Endothelial cell of umbilical vein (primary cell): ENCODE measurements at places on chromosomes 7 and 10.

DNA sequence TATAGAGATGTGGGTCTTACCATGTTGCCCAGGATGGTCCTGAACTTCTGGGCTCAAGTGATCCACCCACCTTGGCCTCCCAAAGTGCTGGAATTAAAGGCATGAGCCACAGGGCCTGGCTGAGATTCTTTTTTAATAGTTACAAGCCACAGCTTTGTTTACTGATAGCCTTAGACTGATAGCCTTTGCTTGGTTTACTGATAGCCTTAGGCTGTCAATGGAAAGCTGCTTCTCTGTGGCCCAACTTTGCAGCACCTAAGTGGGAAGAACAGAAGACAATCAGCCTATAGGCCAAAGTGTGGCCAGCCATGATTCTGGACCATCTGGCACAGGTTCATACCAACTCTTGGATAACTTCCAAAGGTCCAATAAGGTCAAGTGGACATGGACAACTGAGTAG, 24.1 kb upstream of the CDCA7L start:
- no peak overlapping the region for H3K4me3 ChIP-seq
- H3K36me3 ChIP-seq: no peaks in the 10 kb centered on the region
- H3K4me1 ChIP-seq: no peaks in the 10 kb centered on the region
- H3K27me3 ChIP-seq: no peaks in the 10 kb centered on the region

DNA sequence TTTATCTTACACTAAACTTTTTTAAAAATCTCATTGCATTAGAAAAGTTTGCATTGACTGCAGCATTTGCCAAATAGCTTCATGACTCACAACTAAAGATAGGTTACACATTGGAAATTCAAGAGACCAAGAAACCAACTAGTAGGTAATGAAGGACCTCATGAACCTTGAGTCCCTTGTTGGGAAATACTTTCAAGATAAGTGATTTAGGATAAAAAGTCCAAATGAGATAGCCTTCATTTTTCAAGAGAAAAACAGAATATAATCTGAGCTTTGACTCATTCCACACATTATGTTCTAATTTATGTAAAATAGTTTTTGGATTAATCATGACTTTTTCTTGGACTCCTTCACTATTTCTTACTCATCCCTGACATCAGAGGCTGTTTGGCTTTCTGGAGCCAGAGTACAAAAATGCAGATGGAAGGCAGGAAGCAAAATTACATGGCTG, 13.1 kb upstream of the LIPF start:
- no peaks in the 10 kb centered on the region for H3K27me3 ChIP-seq
- no peak overlapping the region for H3K4me3 ChIP-seq
- no peaks in the 10 kb centered on the region for H3K36me3 ChIP-seq
- peaks cover 30% of the 10 kb centered on the region for H3K4me1 ChIP-seq
- DNase-seq: peak; percentile 82
- H3K27ac ChIP-seq: peak overlapping the region; percentile 76

GRCh38 chr10:49647985-49648795, 31.3 kb upstream of the C10orf53 start:
- no peak overlapping the region for H3K27ac ChIP-seq
- H3K4me1 ChIP-seq: no peaks in the 10 kb centered on the region
- no peaks in the 10 kb centered on the region for H3K36me3 ChIP-seq
- no peaks in the 10 kb centered on the region for H3K27me3 ChIP-seq
- no peak overlapping the region for H3K4me3 ChIP-seq

DNA sequence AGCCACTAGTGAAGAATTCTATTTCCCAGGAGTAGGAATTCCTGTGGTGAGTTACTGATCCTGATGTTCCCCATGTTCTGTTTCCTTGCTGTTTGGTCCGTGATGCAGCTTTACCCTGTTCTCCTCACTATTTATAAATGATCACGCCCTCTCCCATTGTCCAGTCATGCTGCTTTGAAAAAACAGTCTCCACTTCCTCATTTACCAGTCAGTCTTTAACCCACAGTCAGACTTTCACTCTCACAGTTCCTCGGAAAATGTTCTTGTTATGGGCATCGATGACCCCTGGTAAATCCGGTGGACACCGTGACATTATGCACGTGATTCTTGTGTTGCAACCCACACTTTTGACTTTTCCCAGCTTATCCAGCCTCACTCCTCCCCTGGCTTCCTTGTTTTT, 14.4 kb downstream of the SCIN start:
- no peaks in the 10 kb centered on the region for H3K4me1 ChIP-seq
- no peak overlapping the region for H3K4me3 ChIP-seq
- H3K36me3 ChIP-seq: no peaks in the 10 kb centered on the region
- H3K27me3 ChIP-seq: no peaks in the 10 kb centered on the region
- no peak overlapping the region for H3K27ac ChIP-seq

- no peak for DNase-seq
- H3K27ac ChIP-seq: no peak overlapping the region
- peaks cover 15% of the 10 kb centered on the region for H3K4me1 ChIP-seq
- no peaks in the 10 kb centered on the region for H3K36me3 ChIP-seq
- no peak overlapping the region for H3K4me3 ChIP-seq
Observed at GRCh38 chr7:96284835-96285234, 37.1 kb downstream of the SLC25A13 start.

DNA sequence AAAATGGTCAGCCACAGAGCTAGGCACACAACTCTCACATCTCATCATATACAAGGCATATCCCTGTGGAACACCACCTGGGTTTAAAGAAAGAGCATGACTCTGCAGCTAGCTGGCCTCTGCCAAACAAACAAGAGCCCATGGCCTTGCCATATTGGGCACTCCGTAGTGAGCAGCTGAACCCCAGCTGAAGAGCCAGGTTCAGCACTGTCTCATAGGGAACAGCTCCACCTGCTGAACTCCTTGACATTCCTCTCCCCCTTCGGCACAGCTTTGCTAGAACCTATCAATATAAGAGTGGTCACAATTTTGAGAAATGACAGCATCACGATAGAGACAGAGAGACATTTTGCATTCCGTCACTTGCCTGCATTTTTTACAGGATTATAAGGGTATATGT, 20.0 kb downstream of the SORCS1 start:
- H3K27me3 ChIP-seq: no peaks in the 10 kb centered on the region
- no peak overlapping the region for H3K4me3 ChIP-seq
- H3K4me1 ChIP-seq: no peaks in the 10 kb centered on the region
- DNase-seq: no peak
- no peak overlapping the region for H3K27ac ChIP-seq

GRCh38 chr7:135194494-135195095, 16.7 kb downstream of the WDR91 start:
- H3K36me3 ChIP-seq: peaks cover 2% of the 10 kb centered on the region
- no peaks in the 10 kb centered on the region for H3K4me1 ChIP-seq
- DNase-seq: no peak
- no peak overlapping the region for H3K27ac ChIP-seq
- no peaks in the 10 kb centered on the region for H3K27me3 ChIP-seq

DNA sequence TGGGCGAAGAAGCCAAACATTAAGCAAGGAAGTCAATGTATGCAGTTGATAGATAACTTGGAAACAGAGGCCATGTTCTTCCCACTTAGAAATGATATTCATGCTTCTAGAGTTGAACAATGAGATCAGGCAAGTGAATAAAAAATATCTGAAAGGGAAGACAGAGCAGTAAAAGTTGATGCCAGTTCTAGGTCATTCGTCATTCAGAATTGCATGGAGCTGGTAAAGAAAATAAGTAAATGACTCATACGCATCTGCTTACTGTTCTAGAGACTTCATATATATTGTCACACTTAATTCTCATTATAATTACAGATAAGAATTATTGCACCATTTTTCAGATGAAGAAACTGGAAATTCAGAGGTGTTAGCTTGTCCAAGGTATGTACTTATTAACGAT, 158.9 kb upstream of the FERD3L start:
- no peak overlapping the region for H3K27ac ChIP-seq
- no peaks in the 10 kb centered on the region for H3K36me3 ChIP-seq
- no peaks in the 10 kb centered on the region for H3K27me3 ChIP-seq
- H3K4me1 ChIP-seq: no peaks in the 10 kb centered on the region
- no peak overlapping the region for H3K4me3 ChIP-seq

DNA sequence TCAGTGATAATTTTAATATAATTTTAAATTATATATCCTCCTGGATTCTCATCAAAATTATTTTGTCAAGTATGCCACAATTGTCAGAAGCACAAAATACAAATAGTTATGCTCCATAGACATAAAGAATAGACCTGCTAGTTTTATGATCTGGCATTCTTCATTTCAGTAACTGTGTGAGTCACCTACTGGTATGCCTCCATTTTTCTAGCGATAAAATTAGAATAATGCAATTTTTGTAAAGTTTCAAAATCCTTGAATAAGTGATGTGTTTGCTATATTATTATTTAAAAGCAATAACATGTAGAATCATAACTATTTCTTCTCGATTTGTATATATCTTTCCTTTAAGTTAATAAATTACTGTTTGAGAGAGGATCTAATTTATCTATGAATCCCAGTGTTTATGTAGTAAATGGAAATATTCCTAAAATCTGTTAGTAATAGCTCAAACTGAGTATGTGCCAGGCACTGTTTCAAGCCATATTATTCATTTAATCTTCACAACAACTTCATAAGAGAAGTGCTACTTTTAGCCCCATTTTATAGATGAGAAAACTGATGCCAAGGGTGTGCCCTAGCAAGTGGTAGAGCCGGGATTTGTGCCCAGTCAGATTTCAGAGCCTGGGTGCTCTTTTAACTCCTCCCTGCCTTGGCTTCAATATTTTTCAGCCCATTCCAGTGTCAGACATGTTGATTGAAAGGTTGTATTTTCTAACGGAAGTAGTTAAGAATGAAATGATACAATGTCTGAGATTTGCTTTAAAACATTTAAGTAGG, 38.4 kb downstream of the NET1 start:
- H3K4me1 ChIP-seq: peaks cover 35% of the 10 kb centered on the region
- peak overlapping the region; percentile 13 for H3K27ac ChIP-seq
- no peaks in the 10 kb centered on the region for H3K27me3 ChIP-seq
- H3K36me3 ChIP-seq: peaks cover 13% of the 10 kb centered on the region

DNA sequence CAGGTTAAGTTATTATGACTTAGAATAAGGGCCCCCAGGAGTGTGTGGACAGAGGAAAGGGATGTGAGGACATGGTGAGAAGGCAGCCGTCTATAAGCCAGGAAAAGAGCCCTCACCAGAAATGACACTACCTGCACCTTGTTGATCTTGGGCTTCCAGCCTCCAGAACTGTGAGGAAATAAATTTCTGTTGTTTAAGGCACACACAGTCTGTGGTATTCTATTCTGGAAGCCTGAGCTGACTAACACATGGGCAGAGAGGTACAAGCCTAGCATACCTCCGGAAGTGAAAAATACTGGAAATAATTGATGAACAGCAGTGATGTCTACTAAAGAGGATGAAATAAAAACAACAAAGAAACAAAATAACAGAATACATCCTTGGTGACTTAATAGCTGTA, 46.1 kb upstream of the GRB10 start:
- peaks cover 34% of the 10 kb centered on the region for H3K4me1 ChIP-seq
- H3K4me3 ChIP-seq: no peak overlapping the region
- DNase-seq: no peak

DNA sequence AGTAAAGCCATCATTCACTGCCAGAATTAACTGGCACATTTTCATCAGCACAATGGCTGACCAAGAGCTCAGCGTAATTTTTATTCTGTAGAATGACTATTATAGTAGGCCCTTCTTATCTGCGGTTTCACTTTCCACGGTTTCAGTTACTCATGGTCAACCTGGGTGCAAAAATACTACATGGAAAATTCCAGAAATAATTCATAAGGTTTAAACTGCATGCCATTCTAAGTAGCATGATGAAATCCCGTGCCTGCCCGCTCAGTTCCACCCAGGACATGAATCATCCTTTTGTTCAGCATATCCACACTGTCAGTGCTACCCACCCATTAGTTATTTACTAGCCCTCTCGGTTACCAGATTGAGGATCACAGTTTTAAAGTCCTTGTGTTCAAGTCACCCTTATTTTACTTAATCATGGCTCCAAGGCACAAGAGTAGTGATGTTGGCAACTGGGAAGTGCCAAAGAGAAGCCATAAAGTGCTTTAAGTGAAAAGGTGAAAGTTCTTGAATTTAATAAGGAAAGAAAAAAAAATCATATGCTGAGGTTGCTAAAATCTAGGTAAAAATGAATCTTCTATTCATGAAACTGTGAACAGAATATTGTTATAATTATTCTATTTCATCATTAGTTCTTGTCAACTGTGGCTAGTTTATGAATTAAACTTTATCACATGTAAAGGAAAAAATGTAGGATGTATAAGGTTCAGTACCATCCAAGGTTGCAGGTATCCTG, 204.9 kb downstream of the DOCK4 start:
- peak overlapping the region; percentile 38 for H3K27ac ChIP-seq
- peak; percentile 32 for DNase-seq
- no peaks in the 10 kb centered on the region for H3K27me3 ChIP-seq
- no peaks in the 10 kb centered on the region for H3K36me3 ChIP-seq
- peaks cover 32% of the 10 kb centered on the region for H3K4me1 ChIP-seq

DNA sequence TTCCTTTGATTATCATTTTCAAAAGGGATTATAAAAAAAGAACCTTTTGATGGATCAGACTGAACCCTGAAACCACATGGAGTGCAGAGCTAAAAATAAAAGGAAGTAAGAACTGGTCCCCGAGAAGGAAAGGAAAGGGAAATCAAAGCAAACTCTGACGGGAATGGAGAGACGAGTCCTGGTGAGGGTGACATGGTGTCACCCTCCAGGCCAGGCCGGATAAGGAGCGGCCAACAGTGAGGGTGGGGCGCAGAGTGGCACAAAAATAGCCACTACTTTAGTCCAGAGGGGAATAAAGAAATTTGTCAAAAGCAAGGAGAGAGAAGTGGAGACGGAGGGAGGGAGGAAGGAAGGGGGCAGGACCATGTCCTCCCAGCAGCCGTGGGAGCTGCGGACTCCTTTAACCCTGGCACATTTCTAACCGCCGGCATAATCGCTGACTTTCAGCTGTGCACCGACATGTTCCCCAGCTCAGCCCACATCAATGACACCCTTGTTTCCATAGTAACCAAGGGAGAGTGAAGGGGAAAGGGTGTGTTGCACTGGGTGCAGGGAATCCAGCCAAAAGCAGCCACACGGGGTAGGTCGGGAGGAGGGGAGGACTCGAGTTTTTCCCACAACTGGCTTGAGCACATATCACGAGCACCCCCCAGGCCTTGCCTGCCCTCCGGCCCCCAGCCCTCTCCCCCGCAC, 29.7 kb downstream of the TRIM8 start:
- no peaks in the 10 kb centered on the region for H3K36me3 ChIP-seq
- peak; percentile 41 for DNase-seq
- peak overlapping the region; percentile 9 for H3K4me3 ChIP-seq
- peaks cover 5% of the 10 kb centered on the region for H3K4me1 ChIP-seq
- H3K27ac ChIP-seq: no peak overlapping the region
- no peaks in the 10 kb centered on the region for H3K27me3 ChIP-seq

DNA sequence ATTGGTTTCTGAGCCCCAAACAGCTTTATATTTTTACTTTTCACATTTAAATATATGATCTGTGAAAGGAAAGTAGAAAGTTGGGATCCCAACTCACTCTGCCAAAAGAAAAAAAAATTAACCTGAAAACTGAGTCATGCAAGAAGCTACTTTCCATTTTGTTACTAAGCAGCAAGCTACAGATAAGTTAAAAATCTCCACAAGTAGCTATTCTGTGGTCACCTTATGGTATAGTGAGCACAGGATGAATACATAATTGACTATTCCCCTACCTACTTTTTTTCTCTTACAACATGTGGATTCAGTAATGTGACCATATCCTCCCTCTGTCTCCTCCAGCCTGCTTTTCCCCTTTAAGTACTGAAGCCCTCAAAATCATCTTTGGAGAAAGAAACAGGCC, 30.3 kb upstream of the CREB3L2 start:
- no peak overlapping the region for H3K4me3 ChIP-seq
- H3K4me1 ChIP-seq: no peaks in the 10 kb centered on the region
- no peak overlapping the region for H3K27ac ChIP-seq
- no peak for DNase-seq
- no peaks in the 10 kb centered on the region for H3K36me3 ChIP-seq

- no peaks in the 10 kb centered on the region for H3K36me3 ChIP-seq
- no peak overlapping the region for H3K27ac ChIP-seq
- no peak overlapping the region for H3K4me3 ChIP-seq
- no peaks in the 10 kb centered on the region for H3K4me1 ChIP-seq
- DNase-seq: no peak
Observed at GRCh38 chr10:70804421-70804808, 11.3 kb upstream of the SGPL1 start.
